ENCODE measurements at places on chromosomes 4 and X.

- DNase-seq, result no peak
Measured at GRCh38 chr4:143017210-143017609, 167.5 kb upstream of the USP38 start.

- DNase-seq, result no peak
Measured at GRCh38 chr4:80454556-80454955, 119.0 kb downstream of the CFAP299 start.

- DNase-seq, result no peak
Measured at GRCh38 chrX:70979136-70979762, 48.4 kb upstream of the SLC7A3 start.

- DNase-seq, result no peak
Measured at GRCh38 chr4:102809190-102809589, 18.2 kb downstream of the UBE2D3 start.

DNA sequence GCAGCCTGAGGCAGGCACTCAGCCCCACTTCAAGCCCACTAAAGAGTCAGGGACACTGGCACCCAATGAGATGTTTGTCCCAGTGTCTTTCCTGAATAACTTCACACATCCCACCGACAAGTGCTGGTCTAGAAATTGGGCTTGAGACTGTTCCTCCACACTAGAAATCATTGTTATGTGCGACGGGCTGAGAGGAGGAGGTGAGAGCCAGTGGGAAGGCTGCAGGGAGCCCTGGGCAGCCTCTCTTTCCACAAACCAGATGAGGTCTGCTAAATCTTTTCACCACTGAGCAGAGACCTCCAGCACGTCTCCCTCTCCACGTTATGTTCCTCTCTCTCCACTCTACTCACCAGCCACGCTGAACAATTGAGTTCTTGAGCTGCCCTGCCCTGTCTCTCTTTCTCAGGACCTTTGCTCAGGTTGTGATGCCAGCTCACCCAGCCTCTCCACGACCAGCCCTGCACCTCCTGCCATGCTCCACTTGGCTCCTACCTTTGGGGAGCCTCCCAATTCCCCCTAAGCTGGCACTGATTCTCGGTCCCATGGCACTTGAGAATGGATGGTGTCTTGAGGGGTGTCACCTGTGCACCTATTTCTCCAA, 8.4 kb downstream of the SCD5 start:
- no peak for DNase-seq

GRCh38 chr4:145420595-145421214, 60.9 kb upstream of the SMAD1 start:
- DNase-seq, result no peak

- no peak for DNase-seq
Measured at GRCh38 chrX:105451401-105451800, 230.9 kb upstream of the TEX13A start.

GRCh38 chrX:6374556-6374955, 145.9 kb upstream of the NLGN4X start:
- DNase-seq, result no peak

- no peak for DNase-seq
Measured at GRCh38 chr4:172794307-172794703, 374.3 kb upstream of the GALNT7 start.

- no peak for DNase-seq
Measured at GRCh38 chr4:23882976-23883531, 6.8 kb downstream of the PPARGC1A start.

GRCh38 chrX:13430136-13430827, 110.4 kb upstream of the ATXN3L start:
- no peak for DNase-seq

- no peak for DNase-seq
Measured at GRCh38 chr4:189117426-189117825, 823.2 kb upstream of the FRG1 start.

DNA sequence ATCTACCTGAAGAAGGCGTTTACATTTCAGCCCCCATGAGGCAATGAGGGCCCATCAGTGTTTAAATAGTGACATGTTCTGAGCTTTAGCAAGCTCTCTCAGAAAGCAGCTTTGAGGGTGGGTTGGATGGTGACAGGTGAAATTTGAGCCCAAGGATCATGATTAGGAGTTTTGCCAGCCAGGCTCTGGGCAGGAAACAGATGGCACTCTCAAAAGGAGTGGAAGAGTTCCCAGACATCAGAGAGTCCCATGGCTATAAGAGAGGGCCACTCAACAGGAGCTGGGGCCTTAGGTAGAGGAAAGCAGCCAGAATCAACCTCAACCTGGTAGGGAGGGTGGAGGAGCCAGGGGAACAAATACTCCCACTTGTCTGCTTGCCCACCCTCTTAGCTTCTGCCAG, 499.8 kb downstream of the MID1IP1 start:
- peak; percentile 86 for DNase-seq
